ENCODE measurements at places on chromosomes 16 and 17.

DNA sequence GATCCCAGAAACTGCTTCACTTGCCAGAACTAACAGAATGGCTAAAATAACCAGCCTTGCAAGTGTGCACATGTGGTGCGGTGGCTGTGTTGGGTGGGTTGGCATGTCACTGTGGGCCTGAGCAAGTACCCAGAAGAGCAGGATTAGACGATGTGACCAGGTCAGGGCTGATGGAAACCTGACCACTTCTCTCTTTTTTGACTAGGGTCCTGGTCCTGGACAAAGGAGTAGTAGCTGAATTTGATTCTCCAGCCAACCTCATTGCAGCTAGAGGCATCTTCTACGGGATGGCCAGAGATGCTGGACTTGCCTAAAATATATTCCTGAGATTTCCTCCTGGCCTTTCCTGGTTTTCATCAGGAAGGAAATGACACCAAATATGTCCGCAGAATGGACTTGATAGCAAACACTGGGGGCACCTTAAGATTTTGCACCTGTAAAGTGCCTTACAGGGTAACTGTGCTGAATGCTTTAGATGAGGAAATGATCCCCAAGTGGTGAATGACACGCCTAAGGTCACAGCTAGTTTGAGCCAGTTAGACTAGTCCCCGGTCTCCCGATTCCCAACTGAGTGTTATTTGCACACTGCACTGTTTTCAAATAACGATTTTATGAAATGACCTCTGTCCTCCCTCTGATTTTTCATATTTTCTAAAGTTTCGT is 16.7 kb downstream of the ANKRD40 start:
- DNase-seq: no peak

DNA sequence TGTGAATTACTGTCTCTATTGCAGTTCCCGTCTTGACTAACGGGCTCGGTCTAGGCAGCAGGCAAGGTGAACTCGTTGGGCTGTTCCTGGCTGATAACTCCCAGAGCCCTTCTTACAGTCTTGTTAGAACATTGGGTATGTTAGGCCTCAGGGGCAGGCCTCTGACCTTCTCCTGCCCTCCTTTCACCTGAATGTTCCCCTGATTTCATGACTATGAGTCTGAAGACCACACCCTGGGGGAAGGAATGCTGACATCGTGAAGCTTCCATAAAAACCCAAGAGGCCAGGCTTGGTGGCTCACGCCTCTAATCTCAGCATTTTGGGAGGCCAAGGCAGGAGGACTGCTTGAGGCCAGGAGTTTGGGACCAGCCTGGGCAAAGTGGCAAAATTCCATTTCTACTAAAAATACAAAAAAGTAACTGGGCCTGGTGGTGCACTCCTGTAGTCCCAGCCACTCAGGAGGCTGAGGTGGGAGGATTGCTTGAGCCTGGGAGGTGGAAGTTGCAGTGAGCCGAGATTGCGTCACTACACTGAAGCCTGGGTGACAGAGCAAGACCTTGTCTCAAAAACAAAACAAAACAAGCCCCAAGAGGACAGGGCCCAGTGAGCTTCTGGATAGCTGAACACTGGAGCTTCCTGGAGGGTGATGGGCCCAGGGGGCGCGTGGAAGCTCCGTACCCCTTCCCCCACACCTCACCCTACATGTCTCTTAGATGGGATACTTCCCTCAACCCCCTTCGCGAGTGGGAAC is 47.8 kb upstream of the FBXO47 start:
- DNase-seq: no peak

DNA sequence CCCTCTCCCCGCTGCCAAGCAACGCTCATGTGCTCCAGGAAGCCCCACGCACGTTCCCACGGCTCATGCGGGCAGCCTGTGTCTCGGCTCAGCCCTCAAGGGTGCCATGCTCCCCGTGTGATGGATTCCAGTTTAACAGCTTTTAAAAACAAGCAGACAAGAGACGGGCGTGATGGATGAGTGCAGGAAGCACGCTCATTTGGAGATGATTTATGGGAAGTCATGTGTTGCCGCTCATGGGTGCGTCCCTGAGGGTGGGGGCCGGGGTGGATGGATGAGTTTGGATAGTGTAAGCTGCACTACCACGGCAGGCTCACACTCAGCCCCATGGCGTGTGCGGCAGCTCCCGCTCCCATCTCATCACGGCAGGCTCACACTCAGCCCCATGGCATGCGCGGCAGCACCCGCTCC is 132.8 kb downstream of the RBFOX3 start:
- DNase-seq: no peak

- DNase-seq: no peak
Measured at GRCh38 chr16:57735755-57736418, at the start of gene KATNB1. TSS of gene KATNB1 (plus strand) at chr16:57735770. CDS start at chr16:57737244, 1,474 bp downstream.

- no peak for DNase-seq
Measured at GRCh38 chr17:563616-564015, 151.0 kb downstream of the VPS53 start.

DNA sequence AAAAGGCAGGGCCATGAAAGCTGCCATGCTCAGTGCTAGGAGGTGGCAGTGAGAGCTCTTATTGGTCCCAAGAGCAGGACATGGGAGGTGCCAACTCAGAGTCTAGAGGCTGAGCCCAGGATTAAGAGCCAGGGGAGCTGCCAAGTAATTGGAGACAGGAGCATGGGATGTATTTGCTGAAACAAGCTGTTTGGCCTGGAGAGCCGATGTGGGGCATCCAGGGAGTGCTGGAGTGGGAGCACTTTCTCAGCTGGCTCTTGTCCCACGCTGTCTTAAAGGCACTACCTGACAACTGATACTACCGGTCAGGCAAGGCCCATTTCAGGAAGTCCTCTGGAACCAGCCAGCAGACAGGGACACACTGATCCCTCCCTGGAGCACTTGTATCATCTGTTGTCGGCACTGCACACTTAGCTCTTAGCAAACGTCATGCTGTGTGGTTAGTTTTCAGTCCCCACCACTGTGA is 19.3 kb downstream of the ANKFN1 start:
- no peak for DNase-seq

- DNase-seq: no peak
Measured at GRCh38 chr16:759110-759910, 1.2 kb upstream of the MSLN start.

DNA sequence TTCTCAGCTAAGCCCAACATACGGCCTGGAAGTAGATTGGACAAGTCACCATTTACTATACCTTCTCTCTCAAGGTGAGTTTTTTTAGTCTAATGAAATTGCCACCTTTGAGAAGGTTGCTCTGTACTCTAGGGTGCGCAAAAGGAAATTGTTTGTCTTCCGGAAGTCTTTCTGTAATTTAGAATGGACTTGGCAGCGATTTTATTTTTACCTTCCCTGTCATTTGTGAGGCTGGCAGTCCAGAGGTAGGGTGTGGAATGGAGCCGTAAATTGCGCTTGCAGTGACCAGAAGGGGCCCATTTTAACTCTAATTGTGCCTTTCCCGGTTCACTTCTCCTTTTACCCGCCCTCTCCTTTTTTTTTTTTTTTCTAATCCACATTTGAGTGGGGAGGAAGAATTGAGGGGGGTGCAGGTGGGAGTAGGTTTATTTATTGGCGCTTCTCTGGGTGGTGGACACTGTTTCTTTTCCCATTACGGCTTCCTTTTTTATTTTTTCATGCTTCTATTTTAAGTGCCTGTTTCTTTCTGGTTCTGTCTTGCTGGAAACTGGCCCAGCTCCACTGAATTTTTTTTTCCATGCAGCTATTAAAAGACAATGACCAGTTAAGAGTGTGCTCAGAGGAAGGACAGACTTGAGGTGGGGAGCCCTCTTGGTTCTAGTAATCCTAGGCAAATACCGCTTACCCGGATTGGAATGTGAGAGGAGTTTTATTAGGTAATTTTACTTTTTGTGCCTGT is 89.7 kb upstream of the CLEC18A start:
- no peak for DNase-seq

DNA sequence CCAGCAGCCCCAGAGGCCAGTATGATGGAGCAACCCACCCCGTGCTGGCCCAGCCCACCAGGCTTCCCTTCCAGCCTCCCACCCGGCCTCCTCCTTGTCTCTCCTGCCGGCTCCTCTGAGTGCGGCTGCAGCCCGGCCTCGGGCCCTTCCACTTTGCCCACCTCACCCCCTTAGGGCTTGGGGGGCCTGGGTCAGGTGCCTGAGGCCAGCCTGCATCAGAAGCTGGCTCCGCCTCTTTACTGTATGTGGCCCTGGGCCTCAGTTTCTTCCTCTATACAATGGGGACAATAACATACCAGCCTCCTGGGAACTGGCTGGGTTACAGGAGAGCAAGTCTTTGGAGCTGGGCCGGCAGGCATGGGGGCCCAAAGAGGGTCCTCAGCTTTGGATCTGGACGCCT is 221.1 kb upstream of the CIBAR2 start:
- no peak for DNase-seq

GRCh38 chr17:6868582-6868981 is 37.1 kb upstream of the TEKT1 start:
- DNase-seq: no peak

DNA sequence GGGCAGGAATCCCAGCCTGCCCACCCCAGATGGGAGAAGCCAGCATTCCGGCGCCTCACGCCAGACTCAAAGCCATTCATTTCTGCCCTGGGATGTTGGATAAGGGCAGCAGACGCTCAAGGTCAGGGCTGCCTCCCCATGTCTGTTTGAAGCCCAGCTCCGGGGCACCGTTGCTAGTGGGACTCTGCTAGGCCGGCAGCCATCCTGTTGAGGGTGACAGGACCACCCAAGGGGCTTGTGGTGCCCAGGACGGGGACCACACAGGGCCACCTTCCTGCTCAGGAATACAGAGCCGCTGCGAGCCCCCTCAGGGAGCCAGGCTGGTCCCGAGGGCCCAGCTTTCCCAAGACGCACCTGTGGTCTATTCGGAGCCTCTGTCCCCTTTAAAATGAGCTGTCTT is 101.7 kb upstream of the CREBBP start:
- DNase-seq: no peak

DNA sequence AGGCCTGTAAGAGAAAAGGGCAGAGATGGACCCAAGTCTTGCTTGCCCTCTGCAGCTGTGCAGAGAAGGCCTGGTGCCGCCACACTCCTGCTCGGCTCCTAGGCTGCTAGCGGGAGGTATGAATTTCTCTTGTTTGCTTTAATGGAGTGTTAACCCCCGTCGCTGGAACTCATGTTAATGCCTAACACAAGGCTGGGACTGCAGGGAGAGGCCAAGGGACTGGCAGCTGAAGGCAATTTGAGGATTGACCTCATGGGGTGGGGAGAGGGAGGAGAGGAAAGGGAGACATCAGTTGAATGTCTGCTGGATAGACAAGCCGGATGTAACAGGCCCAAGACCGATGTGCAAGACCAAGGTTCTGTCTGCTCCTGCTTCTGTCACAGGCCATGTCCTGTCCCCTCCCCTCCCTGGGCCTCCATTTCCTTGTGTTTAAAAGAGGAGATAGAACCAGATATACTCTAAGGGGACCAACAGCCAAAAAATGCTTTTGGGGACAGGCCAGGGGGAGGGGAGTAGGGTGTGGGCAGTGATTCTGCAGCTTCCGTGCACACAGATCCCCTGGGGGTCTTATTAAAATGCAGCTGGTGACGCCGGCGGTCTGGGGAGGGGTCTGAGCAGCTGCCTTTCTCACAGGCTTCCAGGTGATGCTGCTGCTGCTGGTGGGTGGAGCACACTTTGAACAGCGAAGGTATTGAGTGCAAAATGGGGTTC is 46.7 kb upstream of the TBX2 start:
- DNase-seq: no peak

DNA sequence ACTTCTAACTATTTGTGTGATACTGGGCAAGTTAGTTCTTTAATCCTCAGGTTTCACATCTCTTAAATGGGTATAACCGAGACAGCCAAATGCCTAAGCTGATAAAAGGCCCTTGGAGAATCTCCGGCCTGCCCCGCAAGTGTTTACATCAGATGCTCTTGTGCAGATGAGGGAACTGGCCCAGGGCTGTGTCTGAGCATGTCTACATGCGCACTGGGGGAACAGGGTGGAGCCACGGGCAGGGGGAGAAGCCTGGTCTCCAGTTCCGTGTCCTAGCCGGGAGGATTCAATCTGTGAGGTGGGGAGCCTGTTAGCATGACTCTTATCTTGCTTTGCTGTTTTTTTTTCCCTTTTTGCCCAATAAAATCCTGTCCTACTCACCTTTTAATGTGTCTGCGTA is 222.9 kb downstream of the CDH8 start:
- no peak for DNase-seq

- DNase-seq: no peak
Measured at GRCh38 chr16:75089486-75090202, 26.9 kb downstream of the LDHD start.

DNA sequence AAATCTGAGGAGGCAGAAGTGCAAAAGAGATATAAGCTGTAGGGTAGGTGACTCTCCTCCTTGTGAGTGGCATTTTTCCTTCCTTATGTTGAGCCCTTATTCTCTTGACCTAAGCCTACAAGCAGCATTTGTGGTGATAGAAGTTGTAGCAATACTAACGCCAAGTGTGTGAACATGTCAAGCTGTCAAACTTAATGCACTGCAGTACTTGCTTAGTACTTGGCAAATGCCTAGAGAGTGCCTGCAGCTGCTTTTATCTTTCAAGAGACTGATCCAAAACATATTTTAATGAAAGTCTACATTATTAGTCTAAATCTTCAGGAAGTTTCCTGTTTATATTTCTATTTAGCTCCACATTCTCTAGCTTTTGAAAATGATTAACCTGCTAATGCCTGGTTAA is 83.2 kb downstream of the CNTNAP4 start:
- no peak for DNase-seq

- DNase-seq: no peak
Measured at GRCh38 chr17:14101976-14102375, 32.7 kb downstream of the COX10 start.

GRCh38 chr16:88468275-88469129 is 15.4 kb downstream of the ZFPM1 start:
- DNase-seq: peak; percentile 41

DNA sequence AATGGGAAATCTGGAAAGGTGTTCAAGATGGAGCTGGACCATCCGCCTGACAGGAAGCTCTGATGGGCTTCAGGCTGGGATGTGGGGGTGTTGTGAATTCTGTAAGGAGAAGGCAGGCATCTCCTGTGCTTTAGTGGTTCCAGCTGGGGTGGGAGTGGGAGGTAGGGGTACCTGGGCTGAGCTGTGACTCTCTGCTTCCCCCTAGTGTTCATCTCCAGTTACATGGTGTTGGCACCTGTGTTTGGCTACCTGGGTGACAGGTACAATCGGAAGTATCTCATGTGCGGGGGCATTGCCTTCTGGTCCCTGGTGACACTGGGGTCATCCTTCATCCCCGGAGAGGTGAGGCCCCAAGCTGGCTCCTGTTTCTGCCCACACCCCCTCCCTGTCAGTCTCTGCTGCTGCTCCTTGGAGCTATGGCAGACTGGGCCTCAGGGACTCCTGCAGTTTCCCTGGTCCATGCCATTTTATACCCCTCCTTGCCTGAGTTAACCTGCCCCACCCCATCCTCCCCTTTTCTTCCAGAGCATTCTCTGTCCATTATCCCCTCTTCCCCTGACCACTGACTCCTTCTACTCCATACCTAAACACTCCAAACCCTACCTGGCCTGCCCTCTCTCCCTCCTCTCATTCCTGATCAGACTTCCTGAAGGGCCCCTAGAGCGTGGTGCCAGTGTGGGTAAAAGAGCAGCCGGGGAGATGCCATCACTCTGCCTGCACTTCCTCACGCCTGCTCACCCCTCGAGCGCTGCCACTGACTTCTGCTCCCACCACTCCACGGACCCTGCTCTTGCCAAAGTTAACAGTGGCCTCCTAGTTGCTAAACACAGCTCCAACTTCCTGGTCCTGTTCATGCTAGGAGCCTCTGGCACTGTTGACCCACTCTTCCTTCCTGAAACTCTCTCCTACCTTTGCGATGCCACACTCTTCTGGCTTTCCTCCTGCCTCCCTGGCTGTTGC is 3.4 kb downstream of the SPNS1 start:
- peak; percentile 57 for DNase-seq
